ENCODE measurements at places on chromosomes 12 and 14.

- no peak for DNase-seq
These were observed 11.1 kb upstream of the CIPC start for GRCh38 chr14:77086951-77087350.

DNA sequence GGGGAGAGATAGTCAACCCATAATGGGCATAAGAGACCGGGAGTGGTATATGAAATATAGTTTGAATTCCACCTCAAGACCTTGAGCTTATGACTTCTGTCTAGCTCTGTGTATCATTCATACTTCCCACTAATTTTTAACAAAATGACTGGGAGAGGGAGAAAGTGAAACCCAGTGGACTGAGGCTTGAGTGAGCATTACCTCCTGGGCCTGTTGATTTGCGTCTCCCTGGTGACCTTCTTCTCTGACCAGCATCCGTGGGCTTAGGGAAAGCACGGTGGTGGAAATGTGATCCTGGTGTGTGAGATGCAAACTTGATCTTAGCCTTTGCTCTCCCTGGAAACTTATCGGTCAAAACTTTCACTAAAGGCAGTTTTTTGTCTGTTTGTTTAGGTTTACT, 207.9 kb upstream of the BCL2L14 start:
- no peak for DNase-seq

GRCh38 chr12:20946732-20947131, 136.2 kb downstream of the SLCO1B3 start:
- DNase-seq, result no peak

DNA sequence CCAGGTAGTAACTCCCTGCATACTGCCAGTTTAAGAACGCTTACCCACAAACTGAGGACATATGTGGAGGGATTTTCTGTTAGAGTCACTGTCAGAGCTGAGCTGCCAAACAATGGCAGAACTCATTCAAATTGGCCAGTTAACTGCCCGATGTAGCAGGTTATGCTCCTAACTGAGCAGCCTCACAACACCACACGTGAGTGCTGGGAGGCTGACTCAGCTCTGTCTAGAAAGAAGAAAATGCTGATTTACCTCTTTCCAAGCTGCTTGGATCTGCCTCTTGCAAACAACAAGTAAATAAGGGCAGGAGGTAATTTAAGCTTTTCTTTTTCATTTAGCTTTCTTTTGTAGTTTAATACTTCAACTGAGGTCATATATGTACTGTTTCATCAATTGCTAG, 195.6 kb downstream of the PELI2 start:
- no peak for DNase-seq

- no peak for DNase-seq
These were observed 101.8 kb downstream of the TNFAIP2 start for GRCh38 chr14:103225062-103225461.

- no peak for DNase-seq
These were observed 166.4 kb downstream of the TTC8 start for GRCh38 chr14:88990856-88991255.

DNA sequence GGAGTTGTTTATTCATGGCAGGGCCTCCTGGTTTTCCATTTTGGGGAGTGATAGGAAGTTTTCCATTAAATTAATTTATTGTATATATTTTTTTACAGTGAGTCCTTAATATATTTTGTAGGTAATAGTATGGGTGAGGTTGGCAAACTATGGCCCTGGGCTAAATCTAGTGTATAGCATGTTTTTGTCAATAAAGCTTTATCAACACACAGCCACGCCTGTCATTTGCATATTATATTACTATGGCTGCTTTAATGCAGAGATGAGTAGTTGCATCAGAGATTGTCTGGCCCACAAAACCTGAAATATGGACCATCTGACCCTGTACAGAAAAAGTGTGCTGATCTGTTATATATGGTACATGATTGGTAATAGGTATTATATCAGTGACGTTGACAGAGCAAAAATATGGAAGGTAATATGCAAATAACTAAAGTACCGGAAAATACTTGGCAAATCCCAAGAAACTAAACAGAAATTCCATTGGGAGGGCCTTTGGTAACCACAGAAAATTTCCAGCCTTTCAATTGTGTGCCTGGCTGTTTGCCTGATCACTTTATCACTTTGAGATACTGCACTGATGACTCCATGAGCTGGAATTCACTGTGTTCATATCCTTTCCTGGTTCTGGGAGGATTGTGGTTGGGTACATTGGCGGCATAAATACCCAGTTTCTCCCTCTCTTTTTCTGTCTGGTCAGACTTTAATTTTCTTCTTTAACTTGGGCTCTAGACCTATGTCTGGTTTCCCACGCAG, 61.7 kb upstream of the RFLNA start:
- DNase-seq, result no peak

All from GOT3 (cell line).